ENCODE measurements at places on chromosomes 3 and 15.

GRCh38 chr3:190155752-190156151 is 35.1 kb upstream of the P3H2 start:
- no peak for DNase-seq

DNA sequence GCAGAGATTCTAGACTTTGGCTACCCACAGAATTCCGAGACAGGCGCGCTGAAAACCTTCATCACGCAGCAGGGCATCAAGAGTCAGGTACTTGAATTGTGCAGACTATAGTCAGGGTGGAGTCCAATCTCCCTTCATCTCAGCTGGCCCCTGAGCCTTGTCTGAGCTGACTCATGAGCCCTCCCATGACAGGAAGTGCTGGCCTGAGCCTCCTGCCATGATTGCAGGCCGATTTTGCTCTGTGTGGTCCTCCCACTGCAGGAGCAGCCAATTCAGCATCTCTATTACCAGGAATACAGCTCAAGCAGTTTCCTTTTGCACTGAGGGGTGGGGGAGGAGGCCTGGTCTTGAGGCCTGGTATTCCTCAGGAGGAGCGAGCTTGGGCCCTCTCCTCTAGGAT is 5.5 kb downstream of the AP2M1 start:
- no peak for DNase-seq

GRCh38 chr3:52325686-52326085 is 9.6 kb downstream of the DNAH1 start:
- no peak for DNase-seq

GRCh38 chr15:37372064-37372463 is 271.7 kb upstream of the MEIS2 start:
- DNase-seq, result peak; percentile 26

DNA sequence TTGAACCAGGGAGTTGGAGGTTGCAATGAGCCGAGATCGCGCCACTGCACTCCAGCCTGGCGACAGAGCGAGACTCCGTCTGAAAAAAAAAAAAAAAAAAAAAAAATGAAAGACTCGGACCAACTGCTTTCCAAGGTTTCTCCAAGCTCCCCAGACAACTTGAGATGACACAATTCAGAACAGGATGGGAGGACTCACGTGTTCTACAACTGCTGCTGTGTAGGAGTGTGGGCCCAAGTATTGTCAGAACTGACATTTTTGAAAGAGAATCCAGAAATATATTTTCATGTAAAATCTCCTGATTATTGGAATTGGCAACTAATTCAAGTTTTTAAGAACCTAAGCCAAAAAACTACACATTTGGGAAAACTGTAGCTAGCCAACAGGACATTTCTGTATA is 109.5 kb upstream of the ETV5 start:
- DNase-seq, result no peak

DNA sequence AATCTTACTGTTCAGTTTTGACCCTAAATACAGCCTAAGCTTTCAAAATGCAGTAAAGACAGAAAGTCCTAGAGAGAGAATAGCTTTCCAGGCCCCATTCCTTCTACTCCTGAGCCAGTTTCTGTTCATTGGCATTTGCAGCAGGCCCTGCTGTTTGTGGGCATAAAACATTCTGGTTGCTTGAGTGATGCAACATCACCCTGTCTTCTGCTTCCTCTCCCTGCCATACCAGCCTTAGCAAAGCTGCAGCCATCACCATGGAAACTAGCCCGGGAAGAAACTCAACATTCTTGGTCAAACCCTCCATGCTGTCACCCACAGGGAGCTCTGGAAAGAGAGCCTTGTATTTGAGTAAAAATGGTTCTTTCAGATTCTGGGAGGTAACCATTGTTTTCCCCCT is 325.7 kb downstream of the MAGI1 start:
- no peak for DNase-seq

- peak; percentile 21 for DNase-seq
Observed at GRCh38 chr15:66233487-66234415, 19.8 kb downstream of the MEGF11 start.

DNA sequence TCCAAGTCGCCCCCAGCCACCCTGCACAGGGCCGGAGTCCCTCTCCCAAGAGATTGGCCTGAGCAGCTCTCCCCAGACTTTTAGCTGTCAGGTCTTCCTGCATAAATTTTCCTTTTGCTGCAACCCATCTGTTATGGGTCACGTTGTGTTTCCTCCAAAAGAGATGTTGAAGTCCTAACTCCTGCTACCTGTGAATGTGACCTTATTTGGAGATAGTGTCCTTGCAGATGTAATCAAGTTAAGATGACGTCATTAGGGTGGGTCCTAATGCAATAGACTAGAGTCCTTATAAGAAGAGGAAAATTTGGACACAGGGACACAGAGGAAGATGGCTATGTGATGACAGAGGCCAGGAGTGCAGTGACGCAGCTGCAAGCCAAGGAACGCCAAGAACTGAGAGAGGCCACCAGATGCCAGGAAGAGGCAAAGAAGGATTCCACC is 13.2 kb upstream of the SLC6A6 start:
- DNase-seq, result no peak

DNA sequence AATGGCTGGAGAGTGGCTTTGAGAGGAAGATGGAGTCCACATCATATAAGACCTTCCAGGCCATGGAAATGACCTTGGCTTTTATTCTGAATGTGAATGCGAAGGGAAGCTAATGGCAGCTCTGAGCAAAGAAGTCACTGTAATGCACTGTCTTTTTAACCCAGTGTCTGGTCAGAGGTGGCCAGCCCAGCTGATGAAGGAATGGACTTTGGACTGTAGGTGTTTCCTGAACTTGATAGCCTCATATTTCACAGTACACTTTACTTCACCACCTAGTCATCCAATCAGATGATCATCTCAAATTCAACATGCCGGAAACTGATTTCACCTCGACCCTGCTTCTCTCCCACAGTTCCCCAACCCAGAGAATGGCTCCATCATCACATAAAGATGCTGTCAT is 33.4 kb downstream of the DCLK3 start:
- no peak for DNase-seq

DNA sequence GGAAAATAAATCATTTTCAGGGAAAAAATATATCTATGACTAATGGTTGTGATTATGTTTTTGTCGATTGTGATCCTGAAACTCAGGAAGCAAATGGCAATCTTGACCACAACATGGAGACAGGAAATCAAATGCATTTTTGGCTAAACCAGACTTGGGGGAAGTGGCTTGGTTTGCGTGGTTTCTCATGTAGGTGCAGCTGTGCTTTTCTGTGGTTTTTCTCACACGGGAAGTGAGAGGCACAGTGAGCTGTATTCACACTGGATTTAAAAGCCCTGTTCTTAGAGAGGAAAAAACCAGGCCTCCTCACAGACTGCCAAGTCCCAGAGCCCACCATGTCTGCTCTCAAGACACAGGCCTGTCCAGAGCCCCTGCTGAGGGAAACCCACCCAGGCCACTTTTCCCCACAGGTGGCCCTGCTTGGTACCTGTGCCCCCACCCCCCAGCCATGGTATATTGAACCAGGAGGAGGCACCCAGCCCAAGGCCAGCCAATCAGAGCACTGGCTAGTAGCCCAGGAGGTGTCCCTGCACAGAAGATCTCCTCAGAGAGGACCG is 46.1 kb downstream of the BTD start:
- peak; percentile 97 for DNase-seq

DNA sequence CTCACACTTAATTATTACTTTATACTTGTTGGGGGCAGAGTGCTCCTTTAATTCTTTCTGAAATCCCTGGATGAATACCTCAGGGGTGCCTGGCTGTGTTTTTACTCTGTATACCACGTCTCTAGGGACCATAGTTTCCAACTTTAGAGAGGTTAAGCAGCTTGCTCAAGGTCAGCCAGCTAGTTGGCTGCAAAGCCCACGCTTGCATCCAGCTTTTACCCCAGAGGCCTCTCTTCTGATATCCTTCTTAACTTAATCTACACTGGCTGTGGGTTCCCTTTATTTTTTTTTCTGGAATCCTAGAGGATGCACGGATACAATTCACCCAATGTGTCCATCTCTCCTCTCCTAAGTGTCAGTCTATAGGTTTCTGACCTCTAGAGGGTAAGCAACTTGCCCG is 1.4 kb downstream of the PDZRN3 start:
- no peak for DNase-seq

DNA sequence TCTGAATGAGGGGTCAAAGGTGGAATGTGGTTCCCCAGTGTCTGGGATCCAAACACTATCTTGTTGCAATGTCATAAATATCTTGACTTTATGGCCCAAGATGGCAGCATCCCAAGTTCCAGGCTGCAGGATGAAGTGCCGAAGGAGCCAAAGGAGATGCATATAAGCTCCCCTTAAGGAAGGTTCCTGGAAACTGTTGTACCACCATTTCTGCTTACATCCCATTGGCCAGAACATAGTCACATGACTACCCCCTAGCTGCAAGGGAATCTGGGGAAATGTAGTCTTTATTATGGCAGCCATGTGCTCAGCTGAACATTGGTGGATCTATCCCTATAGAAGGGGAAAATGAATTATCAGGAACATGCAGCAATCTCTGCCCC is 54.3 kb downstream of the BDH1 start:
- DNase-seq, result peak; percentile 26

DNA sequence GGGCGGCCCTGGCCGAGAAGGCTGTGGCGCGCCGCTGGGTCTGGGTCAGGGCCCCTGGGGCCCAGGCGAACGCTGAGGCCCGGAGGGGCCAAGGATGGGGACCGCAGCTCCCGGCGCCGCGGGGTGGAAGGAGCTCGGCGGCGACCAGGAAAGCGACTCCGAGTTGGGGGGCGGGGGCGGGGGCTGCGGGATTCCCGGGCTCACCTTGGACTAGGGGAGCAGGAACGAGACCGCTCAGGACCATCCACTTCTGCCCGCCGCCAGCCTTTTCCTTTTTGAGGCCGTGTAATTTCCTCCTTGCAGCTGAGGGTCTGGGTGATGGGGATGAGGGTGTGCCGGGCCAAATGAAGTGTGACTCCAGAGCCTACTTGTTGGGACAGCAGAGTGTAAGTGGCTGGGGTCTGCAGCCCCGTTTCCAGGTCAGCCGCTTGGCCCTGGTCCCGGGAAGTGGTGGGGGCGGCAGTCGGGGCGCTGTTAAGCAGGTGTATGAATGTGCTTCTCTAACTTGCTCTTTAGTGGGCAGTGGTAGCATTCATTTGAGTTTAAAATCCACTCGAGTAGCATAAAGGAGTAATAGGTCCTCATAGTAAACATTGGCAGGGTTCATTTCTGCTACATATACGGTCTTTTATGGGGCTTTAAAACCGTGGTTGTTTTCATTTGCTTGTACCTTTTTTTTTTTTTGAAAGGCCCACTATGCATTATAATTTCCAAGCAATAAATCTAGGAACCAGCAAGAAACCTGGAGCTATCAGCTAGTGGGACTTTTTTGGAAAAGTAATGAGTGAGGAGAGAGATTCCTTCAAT is 717 bp downstream of the PXK start:
- DNase-seq, result no peak

DNA sequence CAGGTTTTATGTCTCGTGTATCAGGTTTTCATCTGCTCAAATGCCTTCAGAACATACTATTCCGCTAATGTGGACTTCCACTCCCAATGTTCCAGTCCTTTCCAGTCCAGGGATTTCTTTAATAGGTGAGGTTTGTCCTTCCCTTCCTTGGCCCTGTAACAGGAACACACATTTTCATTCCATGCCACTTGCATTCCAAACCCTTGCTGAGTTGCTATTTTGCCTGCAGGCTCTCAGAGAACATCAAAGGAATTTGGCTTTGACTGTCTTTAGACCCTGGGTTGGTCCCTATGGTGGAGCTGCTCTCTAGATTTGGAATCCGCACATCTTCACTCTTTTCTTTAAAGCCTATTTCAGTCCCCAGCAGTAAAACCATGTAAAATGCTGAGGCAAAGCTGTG is 12.3 kb upstream of the ALCAM start:
- no peak for DNase-seq

- no peak for DNase-seq
Observed at GRCh38 chr3:149118724-149119123, 10.7 kb upstream of the HPS3 start.

- DNase-seq, result no peak
Observed at GRCh38 chr3:112654492-112654891, 13.5 kb upstream of the CCDC80 start.

GRCh38 chr3:77348244-77348855 is 308.5 kb downstream of the ROBO2 start:
- DNase-seq, result peak; percentile 2

GRCh38 chr3:54514416-54514815 is 392.1 kb downstream of the CACNA2D3 start:
- no peak for DNase-seq

DNA sequence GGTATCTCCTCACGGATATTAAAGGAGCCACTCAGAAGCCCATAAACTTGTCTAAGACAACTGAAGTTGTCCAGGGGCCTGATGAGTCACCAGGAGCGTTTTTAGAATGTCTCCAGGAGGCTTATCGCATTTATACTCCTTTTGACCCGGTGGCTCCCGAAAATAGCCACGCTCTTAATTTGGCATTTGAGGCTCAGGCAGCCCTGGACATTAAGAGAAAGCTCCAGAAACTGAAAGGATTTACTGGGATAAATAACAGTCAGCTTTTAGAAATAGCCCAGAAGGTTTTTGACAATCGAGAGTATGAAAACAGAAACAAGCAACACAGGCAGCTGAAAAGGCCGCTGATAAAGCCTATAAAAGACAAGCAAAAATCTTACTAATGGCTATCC is 4.1 kb downstream of the DET1 start:
- DNase-seq, result no peak

DNA sequence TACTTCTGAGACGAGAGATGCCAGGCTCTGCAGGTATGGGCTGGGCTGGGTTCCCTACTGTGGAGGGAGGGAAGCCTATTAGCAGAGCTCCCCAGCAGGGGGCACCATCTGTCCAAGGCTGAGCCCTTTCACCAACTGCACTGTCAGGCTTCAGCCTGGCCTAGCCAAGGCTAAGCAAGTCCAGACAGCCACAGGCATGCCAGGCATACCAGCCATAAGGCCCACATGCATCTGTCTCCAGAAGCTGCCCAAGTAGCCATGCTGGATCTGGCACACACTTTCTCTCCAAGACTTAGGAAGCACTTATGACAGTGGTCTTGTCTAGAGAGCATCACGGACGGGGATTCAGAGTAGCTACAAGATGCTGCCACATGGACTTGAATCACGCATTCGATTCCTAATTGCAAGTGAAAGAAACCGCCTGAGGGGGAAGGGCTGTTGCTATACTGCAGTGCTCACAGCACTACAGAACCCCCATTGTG is 28.3 kb downstream of the RUVBL1 start:
- DNase-seq, result peak; percentile 71

DNA sequence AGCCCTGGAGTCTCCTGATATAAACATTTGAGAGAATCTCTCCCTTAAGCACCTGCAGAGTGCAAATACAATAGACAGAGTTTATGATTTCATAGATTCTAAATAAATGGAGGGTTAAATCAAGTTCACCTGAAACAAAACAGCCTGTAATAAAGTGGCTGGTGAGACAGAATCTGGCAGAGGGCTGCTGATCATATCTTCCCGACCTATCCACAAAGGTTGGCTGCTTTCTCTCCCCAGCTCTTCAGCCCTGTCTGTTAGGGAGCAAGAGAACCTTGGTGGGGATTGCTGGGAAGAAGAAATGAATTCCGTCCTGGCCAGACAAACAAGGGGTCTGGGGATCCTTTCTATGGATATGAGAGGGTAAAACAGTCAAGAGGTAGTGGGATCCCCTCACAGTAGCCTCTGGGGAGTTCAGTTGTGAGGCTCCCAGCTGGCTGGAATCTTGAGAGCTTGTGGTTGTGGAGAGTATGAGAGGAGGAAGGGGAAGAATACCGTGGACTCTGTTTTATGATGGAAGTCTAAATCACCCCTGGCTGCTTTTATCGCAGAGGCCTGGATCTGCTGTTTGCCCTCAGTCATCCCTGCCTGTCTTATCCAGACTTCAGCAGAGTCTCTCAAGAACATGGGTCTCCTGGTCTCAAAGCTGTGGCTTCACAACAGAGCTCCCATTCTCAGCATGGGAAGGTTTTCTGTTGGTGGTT is 451.3 kb downstream of the NTRK3 start:
- no peak for DNase-seq

All from common myeloid progenitor, CD34-positive (primary cell).